Adrenal gland (tissue), 19 donors: ENCODE measurements at places on chromosomes 7 and 10. TPM values are rescaled to one million over a fixed set of nuclear protein-coding genes. Genes with fewer than 3 reads are reported as not detected.

- H3K27me3 ChIP-seq = no peaks in the 10 kb centered on the region
- H3K4me1 ChIP-seq = peaks cover 8% of the 10 kb centered on the region
- DNase-seq = peak; percentile 63
- H3K27ac ChIP-seq = peak overlapping the region; percentile 41
- no peaks in the 10 kb centered on the region for H3K36me3 ChIP-seq
- H3K4me3 ChIP-seq = no peak overlapping the region
Measured at GRCh38 chr10:3468919-3469638, 296.5 kb upstream of the PITRM1 start.

GRCh38 chr10:69685802-69686585 is 55.9 kb downstream of the FAM241B start:
- H3K4me3 ChIP-seq = no peak overlapping the region
- DNase-seq = no peak
- H3K27me3 ChIP-seq = no peaks in the 10 kb centered on the region
- H3K36me3 ChIP-seq = no peaks in the 10 kb centered on the region
- no peaks in the 10 kb centered on the region for H3K4me1 ChIP-seq

- H3K4me1 ChIP-seq = no peaks in the 10 kb centered on the region
- H3K27ac ChIP-seq = no peak overlapping the region
- no peak overlapping the region for H3K4me3 ChIP-seq
- no peaks in the 10 kb centered on the region for H3K36me3 ChIP-seq
Measured at GRCh38 chr7:144488977-144489376, 85.5 kb upstream of the NOBOX start.

DNA sequence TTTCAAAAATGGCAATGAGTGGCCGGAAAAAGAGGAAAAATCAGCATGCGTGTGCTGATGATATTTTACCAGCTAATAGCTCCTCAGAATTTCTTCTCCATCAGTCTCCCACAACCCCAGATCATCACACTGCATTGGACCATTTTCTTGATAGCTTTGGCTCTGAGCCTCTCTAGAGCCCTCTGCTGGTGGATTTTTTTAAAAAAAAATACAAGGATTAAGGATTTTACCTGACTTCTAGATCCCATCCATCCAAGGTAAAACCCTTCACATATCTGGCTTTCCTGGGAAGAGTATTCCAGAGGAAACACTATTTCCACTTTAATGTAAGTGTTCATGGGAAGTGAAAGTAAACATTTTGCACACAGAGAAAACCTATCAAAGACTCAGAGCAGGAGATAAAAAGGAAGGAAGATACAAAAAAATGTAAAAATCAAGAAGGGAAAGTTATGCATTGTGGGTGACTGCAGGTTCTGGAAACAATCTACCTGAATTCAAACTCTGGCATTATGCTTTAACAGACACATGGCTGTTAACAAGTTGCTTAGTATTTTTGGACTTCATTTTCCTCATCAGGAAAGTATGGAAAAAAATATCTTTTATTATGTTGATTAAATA is 380.9 kb downstream of the LRRTM3 start:
- H3K27ac ChIP-seq = no peak overlapping the region
- DNase-seq = no peak
- H3K36me3 ChIP-seq = no peaks in the 10 kb centered on the region
- no peaks in the 10 kb centered on the region for H3K4me1 ChIP-seq
- H3K4me3 ChIP-seq = no peak overlapping the region

DNA sequence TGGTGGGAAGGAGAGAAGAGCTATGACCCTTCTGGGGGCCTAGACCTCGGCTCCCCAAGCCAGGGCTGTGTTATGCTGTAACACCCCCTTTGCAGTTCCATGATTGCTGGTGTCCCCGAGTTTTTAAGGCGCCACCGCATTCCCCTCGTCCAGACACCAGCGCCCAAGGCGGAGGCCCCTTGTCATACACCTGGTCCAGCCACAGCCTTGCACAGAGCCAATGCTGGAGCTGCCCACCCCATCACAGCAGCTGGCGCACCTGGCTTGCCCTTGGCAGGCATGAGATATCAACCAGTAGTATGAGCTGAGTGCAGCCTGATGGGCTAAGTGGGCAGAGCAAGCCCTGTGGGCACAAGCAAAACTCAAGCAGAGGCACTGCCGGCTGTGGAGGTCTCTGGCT is 209.4 kb downstream of the SORCS1 start:
- no peaks in the 10 kb centered on the region for H3K36me3 ChIP-seq
- no peak overlapping the region for H3K27ac ChIP-seq
- DNase-seq = no peak
- H3K27me3 ChIP-seq = no peaks in the 10 kb centered on the region

DNA sequence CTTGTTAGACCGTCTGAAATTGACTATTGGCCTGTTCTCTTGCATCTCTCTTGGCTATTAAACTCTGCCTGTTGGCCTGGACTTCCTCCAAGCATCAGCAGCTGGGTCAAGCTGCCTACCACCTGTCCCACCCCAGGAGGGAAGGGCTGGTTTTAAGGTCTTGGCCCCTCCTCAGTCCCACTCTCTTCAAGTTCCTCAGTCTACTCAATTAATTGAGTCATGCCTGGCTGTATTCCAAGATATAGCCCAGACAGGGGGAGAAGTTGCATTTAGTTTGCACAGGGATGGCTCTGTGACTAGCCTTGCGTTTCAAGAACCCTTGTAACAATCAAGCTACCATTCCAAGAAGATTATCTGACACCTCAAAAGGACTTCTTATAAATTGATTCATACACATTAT is 113.8 kb upstream of the GLI3 start:
- no peaks in the 10 kb centered on the region for H3K4me1 ChIP-seq
- H3K27ac ChIP-seq = no peak overlapping the region
- no peaks in the 10 kb centered on the region for H3K36me3 ChIP-seq
- DNase-seq = no peak
- no peaks in the 10 kb centered on the region for H3K27me3 ChIP-seq

Gene HELLS
- 1.1 TPM for total RNA-seq

Gene NUB1
- 46.6 TPM for total RNA-seq
